ENCODE measurements at places on chromosomes 7 and 10. TPM values are rescaled to one million over a fixed set of nuclear protein-coding genes. Genes with fewer than 3 reads are reported as not detected.

Gene CYP3A7
- not detected for total RNA-seq

Gene CFAP70
- 2.5 TPM for total RNA-seq

Gene PYROXD2
- total RNA-seq = 22.4 TPM

- DNase-seq = no peak
These were observed 17.9 kb downstream of the HECW1 start for GRCh38 chr7:43130347-43130746.

GRCh38 chr7:149321978-149322541 is 60.1 kb downstream of the ZNF783 start:
- no peak for DNase-seq

- DNase-seq = no peak
These were observed 6.7 kb upstream of the INHBA start for GRCh38 chr7:41709621-41710020.

Measured in mesenteric fat pad (tissue), 1 donor.